GM12892 (cell line): ENCODE measurements at places on chromosomes 5 and 9.

GRCh38 chr9:1707291-1707690 is 307.9 kb upstream of the SMARCA2 start:
- DNase-seq, result no peak

- no peak for DNase-seq
Measured at GRCh38 chr5:113090336-113091106, 113.9 kb downstream of the DCP2 start.

DNA sequence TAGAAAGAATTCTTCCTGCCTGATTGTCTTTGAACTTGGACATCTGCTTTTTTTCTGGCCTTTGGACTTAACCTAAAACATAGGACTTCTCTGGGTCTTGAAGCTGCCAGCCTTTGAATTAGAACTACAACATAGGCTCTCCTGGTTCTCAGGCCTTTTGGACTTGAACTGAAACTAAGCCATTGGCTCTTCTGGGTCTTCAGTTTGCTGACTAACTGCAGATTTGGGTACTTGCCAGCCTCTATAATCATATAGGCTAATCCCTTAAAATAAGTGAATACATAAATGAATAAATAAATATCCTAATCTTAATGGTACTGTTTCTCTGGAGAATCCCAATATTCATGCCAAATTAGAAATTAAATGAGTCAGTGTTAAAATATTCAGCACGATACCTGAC is 473.4 kb upstream of the PAPPA start:
- no peak for DNase-seq

- DNase-seq, result no peak
Measured at GRCh38 chr5:6656680-6657079, 23.4 kb downstream of the SRD5A1 start.

DNA sequence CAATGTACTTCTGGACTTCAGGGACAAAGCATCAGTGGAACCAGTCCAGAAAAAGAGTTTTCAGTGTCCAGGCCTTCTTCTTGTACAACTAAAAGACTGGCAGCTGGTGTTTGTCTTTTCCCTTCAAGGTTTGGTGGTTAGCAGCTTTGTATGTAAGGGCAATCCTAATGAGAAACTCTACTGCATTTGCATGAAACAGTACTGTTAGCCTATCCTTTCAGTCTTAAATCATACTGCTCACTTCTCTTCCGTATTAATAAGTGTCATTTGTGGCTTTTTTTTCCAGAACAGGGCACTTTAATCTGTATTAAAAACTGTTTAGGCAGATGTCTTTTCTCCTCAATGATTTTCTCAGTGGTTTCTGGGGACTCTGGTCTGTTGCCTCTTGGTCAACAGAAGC is 48.9 kb downstream of the FAM174A start:
- DNase-seq, result no peak
